ENCODE measurements at places on chromosomes 4 and X.
A peak's percentile ranks its signal among the peaks of the same experiment; 100 is the strongest.

- DNase-seq = peak; percentile 14
These were observed 2547.7 kb downstream of the ARAP2 start for GRCh38 chr4:33696586-33696985.

GRCh38 chr4:139957986-139958738, 195.8 kb downstream of the MAML3 start:
- DNase-seq = no peak

GRCh38 chr4:51825341-51825740, 17.6 kb upstream of the DCUN1D4 start:
- DNase-seq = no peak

- DNase-seq = no peak
These were observed 3.6 kb downstream of the HMGB2 start for GRCh38 chr4:173330590-173330989.

DNA sequence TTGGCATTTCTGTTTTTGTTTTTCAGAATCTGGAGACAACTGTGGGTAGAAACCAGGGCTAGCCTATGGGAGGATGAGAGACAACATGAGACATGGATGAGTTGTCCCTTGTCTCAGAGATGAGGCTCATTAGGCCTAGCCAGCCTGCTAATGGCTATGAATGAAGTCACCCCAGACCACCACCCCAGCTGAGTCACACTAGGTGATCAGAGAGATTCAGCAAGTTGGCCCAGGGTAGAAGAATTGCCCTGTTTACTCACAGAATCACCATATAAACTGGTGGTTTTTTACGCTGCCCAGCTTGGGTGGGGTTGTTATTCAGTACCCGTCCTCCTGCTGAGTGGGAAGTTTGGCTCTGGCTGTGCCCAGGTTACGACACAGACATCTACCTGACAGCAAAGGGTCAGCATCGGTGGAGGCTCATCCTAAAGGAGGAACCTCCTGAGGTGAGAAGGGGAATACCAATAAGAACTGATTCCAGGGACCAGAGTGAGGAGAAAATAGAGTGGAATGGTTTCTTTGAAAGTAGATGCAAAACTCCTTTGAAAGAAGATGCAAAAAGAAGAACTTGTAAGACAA, 17.2 kb upstream of the ARSJ start:
- DNase-seq = no peak

- no peak for DNase-seq
These were observed 61.4 kb upstream of the ZCCHC13 start for GRCh38 chrX:74242484-74243138.

DNA sequence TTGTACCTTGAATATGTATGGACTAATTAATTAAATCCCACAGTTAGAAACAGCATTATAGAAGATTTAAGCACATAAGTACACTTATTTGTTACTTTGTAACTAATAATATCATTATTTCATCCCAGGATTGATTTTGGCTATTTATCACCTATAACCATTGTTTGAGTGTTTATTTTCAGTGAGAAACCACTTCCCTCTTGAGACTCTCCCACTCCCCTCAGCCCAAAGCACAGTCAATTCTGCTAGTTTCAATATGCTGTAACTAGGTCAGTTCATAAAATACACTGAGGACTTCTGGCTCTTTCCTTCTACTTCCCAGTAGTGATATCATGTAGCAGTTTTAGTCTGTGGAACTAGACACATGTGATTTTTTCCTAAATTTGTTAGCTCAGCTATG, 16.3 kb downstream of the OFD1 start:
- DNase-seq = no peak

DNA sequence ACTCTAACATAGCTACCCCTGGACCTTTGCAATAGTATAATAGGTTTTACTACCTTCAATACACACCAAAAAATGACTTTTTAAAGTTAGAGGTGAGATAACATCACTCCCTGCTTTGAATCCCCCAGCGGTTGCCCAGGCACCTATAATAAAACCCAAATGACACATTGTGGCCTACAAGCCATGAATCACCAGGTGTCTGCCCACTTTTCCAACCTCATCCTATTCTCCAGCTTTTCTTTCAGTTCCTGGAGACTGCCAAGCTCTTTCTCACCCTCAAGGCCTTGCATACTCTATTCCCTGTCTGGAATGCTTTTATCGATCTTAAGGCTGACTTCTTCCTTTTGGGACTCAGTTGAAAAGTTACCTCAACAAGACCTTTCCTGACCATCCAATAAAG, 16.4 kb upstream of the PRSS48 start:
- no peak for DNase-seq

DNA sequence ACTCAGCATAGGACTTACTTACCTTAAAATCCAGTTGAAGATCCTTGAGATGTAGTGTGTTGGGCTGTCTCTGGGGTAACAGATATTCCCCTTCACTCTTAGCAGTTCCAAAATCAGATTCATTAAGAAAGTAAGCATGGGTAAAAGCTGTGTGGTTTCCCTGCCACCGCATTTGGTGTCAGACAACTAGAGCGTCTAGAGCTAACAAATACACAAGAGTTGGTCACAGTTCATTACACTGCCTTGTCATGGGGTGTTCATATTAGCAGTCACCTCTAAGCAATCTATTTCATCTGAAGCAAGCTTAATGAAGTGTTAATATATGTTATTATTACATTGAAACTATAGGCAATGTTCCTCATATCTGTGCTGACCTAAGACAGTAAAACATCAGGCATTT, 342.8 kb downstream of the PPARGC1A start:
- no peak for DNase-seq

GRCh38 chr4:174999407-174999806, 81.2 kb downstream of the ADAM29 start:
- peak; percentile 14 for DNase-seq

- no peak for DNase-seq
These were observed 3.2 kb upstream of the NEK1 start for GRCh38 chr4:169615467-169616106.

GRCh38 chr4:8898419-8898818, 26.8 kb upstream of the HMX1 start:
- no peak for DNase-seq

DNA sequence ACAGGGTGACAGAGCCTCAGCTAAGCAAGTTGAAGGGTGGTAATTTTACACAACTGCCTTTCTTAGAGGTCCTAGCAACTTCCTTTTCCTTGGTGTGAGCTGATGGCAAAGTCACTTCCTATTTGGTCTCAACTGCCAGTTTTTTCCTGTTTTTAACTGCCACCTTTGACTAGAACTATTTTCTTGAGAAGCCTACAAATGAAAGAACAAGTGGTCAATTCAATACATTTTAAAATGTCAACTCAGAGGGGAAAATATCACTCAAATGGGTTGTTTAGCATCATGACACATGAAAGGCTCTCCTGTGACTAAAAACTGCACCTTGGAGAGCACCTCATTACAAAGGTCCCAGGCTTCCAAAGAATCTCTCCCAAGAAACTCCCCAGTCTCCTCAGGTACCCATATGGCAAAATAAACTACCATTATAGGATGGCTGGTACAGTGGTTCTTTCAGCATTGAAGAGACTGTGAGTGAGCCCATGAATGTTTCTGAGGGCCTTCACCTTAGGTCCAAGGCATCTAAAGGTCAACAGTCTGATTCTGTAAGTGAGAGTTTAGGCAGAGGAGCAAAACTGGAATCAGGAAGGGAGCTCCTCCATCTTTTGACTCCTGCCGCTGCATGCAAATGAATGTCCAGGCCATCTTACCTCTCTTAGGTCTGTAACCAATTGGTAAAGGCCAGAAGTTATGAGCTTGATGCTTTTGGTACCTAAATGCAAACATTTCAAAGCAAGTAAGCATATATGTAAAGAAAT, 5.5 kb upstream of the STK26 start:
- no peak for DNase-seq

GRCh38 chr4:153126137-153126536, 78.1 kb upstream of the TRIM2 start:
- DNase-seq = no peak

DNA sequence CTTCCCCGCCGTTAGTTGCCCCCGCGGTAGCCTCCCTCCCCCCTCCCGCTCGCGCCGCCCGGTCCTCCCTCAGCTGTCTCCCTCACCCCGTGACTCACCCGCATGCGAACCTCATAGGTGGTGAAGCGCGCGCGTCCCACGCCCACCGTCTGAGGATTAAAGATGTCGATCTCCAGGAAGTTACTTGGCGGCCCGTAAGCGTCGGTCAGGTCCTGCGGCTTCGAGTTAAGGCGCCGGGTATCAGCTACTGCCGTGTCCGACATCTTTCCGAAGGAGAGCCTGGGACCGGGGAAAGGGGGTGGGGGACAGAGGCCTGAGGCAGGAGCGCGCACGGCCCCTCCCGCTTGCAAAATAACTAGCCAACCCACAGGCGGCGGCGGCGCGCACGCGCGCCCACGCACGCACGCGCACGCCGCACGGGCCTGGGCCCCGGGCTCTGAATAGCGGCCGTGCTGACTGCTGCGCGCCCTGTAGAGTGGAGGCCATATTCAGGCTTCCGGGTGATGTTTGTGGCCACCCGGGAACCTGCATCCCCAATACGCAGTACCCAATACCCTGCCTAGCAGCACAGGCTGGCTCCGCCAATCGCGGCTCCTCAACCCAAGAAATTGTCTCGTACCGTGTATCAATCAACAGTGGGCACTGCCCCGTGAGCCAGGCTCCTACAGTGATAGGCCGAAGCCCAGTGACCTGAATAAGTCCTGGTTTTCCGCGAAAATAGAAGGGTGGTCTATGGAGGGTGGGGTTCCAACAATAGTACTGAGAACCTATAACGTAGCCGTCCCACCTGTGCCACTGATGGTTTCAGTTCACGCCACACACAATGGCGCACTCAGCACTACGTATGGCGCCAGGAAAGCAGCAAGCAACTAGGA, at the start of gene SNX12:
SNX12 (minus strand) TSS at position 291 of the 875 bp plus-strand sequence; CDS start at position 263, 28 bp downstream.
- peak; percentile 94 for DNase-seq

DNA sequence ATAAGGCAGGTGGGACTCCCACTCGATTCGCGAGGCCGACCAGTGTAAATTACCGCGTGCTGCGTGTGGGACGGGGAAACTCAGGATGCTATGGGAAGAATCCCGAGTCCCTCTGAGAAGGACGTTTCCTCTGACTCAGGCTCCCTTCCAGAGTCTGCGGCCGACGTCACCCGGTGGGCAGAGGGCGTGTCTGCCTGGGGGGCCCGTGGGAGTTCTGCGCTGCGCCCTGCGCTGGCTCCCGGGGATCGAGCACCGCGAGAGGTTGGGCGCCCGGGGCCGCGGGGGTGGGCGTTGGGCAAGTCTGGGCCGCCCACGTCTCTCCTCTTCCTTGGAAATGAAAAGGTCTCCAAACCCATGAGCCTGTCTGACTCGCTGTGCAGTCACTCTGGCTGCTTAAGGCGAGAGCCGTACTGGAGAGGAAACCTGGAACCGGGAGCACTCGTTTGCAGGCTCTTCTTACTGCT, 568 bp downstream of the NIPAL1 start:
- DNase-seq = peak; percentile 75

DNA sequence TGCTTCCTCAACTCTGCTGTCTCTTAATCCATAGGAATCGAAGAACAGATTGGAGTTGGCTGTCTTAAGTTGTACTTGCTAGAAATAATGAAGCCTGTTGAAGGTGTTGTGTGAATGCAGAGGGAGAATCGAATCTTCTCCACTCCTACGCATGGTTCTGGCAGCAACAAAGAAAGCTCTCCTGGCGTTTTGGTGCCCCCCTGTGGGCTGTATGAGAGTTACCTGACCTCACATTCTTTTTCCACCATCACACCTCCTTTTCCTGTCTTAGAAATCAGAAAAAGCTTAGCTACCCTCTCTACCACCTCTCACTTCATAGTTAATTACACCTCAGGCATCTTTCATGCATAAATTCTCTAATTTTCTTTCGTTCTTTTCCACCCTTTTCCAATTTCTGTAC, 16.3 kb downstream of the KLF8 start:
- peak; percentile 56 for DNase-seq

GRCh38 chr4:11843927-11844326, 415.2 kb upstream of the HS3ST1 start:
- DNase-seq = no peak

DNA sequence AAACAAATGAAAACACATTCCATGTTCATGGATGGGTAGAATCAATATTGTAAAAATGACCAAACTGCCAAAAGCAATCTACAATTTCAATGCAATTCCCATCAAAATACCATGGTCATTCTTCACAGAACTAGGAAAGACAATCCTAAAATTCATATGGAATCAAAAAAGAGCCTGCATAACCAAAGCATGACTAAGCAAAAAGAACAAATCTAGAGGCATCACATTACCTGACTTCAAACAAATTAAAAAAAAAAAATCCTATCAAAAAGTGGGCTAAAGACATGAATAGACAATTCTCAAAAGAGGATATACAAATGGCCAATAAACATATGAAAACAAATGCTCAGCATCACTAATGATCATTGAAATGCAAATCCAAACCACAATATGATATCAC, 297.5 kb downstream of the NAF1 start:
- no peak for DNase-seq

GRCh38 chrX:2781698-2782097, 29.9 kb downstream of the XG start:
- DNase-seq = no peak

GRCh38 chrX:30582664-30583063, 5.1 kb upstream of the TASL start:
- DNase-seq = no peak

- DNase-seq = no peak
These were observed 77.4 kb upstream of the NAP1L5 start for GRCh38 chr4:88775026-88775425.

GRCh38 chr4:73080789-73081188, 11.3 kb upstream of the COX18 start:
- no peak for DNase-seq

DNA sequence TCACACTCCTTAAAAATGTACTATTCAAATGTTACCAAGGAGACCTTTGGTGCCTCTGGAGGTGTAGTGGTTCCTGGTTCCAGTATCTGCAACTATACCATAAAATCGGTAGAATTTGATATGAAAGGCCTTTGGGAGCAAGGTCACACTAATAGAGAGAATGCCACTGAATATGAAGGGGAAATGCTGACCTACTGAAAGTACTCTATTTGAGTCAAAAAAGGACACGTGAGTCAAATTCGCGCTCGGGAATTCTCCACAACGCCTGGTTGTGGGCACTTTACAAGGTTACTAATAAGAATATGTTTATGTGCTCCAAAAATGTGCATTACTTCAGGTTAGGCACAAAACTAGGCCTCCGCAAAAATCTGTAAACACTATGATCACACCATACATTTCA, 39.5 kb upstream of the RELL1 start:
- no peak for DNase-seq

- DNase-seq = no peak
These were observed 67.0 kb downstream of the UCHL1 start for GRCh38 chr4:41323706-41324105.

DNA sequence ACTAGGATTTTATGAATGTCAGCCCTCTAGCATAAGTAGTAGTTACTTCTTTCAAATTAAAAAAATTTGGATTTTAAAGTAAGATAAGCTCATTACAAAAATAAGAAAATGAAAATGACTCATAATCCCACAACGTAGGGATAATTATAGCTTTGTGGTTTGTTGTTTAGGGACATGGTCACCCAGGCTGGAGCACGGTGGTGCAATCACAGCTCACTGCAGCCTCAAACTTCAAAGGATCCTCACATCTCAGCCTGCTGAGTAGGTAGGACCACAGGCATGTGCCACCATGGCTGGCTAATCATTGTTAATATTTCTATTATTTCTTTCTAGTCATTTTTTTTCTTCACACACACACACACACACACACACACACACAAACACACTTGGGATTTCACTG, 57.6 kb downstream of the PLAC1 start:
- DNase-seq = peak; percentile 55
